ENCODE measurements at places on chromosomes 12 and 14. TPM values are rescaled to one million over a fixed set of nuclear protein-coding genes. Genes with fewer than 3 reads are reported as not detected.
A peak's percentile ranks its signal among the peaks of the same experiment; 100 is the strongest.

- DNase-seq: no peak
Measured at GRCh38 chr12:108247130-108247529, 92.0 kb downstream of the CMKLR1 start.

Gene ESRRB
- total RNA-seq: not detected

DNA sequence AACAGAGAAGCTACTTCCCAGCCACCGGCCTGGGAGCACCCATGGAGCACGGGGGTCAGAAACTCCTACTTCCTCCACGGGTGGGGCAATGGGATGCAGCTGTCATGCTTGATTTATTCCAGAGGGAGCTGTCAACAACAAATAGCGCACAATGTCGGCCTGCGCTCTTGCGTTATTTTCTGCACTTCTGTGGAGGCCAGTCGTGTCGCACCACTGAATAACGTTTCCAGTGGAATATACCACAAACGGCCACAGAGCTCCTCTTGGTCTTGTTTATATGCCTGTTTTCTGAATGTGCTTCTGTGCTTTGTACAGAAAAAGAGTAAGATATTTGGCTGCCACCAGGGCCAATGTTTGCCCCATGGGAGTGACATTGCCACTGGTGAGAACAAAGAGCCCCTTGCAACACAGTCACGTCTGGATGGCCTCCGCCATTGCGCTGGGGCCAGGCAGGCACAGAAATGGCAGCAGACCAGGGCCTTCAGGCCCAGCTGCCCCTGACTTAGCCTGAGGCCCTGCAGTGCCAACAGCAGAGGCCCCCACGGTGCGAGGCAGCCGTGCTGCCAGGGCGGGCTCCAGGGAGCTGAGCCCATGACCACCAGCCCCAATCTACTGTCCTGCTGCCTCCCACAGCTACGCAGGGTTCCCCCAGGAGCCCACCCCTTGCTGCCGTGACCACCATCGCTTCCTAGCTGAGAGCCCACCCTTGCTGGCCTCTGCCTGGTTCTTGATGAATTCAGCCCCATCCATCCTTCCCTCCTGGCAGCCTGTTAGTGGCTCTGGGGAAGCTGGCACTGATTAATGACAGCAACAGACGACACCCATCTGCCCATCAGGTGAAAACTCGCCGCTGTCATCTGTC, 28.9 kb upstream of the TMEM179 start:
- DNase-seq: no peak

DNA sequence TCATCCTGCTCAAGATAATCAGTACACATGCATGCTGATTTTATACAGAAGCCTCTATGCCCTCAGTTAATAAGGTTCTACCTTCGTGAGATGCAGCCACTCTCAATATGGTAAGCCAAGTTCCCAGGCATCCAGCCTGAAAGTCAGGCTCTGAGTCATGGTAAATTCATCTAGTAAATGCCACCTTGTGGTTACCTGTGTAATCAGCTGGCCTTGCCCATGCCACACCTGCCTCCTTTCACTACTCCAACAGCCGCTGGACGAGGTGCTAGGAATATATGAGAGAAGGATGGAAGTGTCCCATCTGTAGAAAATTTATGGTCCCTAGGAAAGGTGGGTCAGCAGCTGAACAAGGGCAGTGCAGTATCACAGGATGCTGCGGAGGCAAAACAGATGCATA, 207.3 kb downstream of the SSPN start:
- DNase-seq: no peak

- no peak for DNase-seq
Measured at GRCh38 chr14:51872396-51872795, 12.0 kb downstream of the GNG2 start.

DNA sequence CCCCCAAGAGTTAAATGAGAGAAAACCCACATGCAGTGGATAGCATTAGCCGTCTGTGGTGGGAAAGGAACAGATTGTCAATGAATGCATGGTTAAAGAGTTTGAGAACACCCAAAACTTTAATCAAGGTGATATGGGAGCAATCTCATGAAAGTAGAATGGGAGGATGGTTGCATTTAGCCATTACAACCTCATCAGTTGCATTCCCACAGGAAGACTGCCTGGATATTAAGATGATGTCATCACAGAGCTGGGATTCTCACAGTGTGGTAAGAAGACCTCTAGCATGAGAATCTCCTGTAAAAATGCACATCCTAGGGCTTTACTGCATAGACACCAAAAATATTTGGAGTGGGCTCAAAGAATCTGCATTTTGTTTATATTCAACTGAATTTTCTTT, 284.9 kb downstream of the RGS6 start:
- DNase-seq: no peak

GRCh38 chr14:105492031-105492970, 1.3 kb downstream of the TEDC1 start:
- DNase-seq: peak; percentile 62

DNA sequence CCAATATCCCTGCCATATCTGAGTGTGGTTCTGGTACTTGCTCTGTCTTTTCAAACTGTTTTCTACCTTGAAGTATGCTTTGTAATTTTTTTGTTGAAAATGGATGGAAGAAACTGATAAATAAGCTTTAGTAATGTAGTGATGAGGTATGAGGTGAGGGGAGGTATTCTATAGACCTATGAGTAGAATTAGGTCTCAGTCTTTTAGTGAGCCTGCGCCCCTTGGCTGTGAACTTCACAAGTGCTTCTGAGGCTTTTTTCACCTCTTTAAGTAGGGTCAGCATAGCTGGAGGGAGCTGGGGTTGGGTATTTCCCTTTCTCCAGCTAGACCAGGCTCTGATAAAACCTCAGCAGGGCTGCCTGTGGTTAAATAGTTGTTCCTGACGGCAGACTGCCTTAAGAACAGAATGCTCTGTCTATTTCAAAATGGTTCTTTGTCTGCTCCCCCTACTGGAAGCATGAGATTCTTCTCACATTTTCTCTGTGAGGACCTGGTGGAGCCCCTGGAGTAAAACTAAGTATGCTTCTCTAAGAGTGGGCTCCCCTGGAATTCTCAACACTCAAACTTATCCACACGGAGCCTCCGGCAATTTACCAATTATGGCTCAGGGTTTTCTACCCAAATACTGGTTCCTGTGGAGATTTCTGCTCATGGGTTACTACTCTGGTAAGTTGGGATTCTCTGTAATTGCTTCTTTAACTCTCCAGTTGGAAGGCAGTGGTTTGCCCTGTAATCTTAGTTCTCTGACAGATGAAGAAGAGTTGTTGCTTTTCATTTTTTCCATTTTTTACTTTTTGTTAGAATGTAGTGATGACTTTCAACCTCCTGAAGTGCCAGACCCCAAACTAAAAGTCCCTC, 13.1 kb downstream of the KRT5 start:
- no peak for DNase-seq

- no peak for DNase-seq
Measured at GRCh38 chr14:104694991-104695659, 5.7 kb downstream of the INF2 start.

DNA sequence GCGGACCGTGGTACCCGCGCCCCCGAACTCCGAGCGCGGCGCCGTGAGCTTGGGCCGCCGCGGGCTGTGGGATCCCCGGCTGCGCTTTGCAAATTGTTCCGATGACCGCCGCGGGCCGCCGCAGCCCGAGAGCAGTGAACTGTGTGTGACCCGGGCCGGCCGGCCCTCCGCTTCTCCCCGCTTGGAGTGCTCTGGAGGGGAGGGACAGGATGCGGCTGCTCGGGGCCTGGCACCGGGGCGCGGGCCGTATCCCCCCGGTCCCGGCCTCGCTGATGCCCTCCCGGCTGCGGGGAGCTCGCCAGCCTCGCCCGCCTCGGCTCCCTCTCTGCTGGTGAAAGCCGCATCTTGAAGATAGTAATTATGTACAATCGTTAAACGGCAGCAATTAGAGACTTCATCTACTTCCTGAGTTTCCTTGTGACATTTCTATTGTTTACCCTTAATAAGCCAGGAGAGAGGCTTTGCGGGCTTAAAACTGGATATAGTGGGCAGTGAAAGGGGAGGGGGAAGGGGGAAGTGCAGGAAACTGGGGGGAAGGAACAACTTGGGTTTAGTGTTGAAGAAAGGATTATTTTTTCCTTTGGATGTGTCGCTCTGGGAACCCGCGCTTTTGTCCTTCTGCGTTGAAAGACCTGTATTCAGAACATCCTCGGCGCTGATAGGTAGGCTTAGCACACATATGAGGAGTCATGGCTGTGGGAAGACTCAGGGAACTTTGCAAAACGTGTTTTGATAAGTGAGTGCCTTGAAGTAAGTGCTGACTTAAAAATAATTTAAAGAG, 1.2 kb downstream of the PELI2 start:
- DNase-seq: peak; percentile 73

Gene CDH24
- 5.6 TPM for total RNA-seq

DNA sequence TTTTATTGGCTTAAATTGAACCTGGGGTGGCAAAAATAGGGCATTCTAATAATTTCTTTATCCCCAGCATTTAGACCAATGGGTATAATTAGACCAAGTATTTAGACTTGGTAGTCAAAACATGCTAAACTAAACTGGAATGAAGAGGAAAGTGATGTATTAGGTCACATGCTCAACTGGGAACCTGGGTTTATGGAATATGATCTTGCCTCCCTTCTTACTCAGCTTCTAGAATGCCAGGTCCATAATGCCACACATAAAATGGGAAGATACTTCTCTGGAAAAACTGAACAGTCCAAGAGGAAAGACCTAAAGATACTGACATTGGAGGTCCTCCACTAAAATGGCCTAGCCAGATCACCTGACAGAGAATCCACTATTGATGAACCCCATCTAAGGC, 6.2 kb upstream of the BIN2 start:
- DNase-seq: no peak

DNA sequence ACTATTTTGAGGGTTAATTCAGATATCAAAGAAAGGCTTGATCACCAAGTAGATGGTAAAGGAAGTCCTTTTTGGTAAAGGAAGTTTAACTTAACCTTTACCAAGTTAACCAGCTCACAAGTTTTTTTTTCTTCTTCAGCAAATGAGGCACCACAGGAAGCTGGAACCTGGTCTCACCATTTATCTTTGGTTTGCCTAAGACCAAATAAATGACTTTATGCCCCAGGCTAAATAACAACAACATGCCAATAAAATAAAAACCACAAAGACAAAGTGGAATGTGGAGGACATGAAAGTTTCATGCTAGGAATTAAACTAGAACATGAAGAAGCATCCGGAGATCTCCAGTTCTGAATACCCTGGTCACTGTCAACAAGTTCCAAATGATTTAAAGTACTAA, 116.8 kb upstream of the PRICKLE1 start:
- DNase-seq: no peak

Gene NFE2
- 13.5 TPM for total RNA-seq

GRCh38 chr12:53063708-53064612, 14.1 kb downstream of the TNS2 start:
- DNase-seq: no peak

- DNase-seq: no peak
Measured at GRCh38 chr12:40058721-40059190, 47.1 kb downstream of the SLC2A13 start.

- DNase-seq: no peak
Measured at GRCh38 chr12:41367726-41368405, 179.7 kb downstream of the PDZRN4 start.

DNA sequence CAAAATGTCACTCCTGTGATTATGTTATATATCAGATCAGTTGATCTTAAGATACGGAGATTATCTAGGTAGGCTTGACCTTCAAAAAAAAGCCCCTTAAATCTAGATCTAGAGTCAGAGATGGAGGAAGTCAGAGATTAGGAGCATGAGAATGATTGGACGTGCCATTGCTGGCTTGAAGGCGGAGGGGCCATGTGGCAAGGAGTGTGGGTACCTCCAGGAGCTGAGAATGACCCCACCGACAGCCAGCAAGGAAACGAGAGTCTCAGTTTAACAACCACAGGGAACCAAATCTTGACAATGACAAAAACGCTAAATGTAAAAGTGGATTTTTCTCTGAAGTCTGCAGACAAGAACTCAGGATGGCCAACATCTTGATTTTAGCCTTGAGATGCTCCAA, 32.5 kb upstream of the MANSC4 start:
- DNase-seq: no peak

Gene PSEN1
- 69.2 TPM for total RNA-seq

GRCh38 chr12:43291516-43291915, 260.5 kb downstream of the ADAMTS20 start:
- no peak for DNase-seq

- no peak for DNase-seq
Measured at GRCh38 chr12:27284751-27285150, 40.7 kb downstream of the STK38L start.

DNA sequence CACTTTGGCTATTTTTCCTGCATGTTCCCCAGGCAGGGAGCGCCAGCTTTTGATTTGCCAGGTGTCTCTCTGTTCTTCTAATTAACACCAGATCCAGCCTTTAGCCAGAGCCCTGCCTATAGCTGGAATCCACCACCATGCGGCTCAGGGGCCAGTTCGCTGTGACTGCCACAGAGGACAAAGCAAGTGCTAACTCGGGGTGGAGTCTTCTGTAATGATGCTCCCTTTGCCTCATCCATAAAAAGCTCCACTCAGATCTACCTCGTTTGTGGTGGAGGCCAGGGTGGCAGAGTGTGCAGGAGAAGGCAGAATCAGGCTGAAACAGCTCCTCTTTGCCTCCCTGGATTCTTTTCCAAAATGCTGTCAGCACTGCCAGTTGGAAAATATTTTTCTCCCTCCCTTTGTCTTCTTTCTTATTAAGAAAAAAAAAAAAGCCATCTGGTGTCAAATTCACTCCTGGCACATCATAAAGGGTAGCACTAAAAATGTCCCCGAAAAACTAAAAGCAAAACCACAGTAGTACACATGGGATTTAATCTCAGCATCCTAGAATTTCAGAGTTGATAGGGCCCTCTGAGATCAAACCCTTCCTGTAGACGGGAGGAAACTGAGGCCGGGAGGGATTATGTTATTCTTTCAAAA, 18.0 kb upstream of the CTDSP2 start:
- DNase-seq: no peak

- DNase-seq: no peak
Measured at GRCh38 chr14:49623941-49624839, 3.6 kb downstream of the MGAT2 start.

DNA sequence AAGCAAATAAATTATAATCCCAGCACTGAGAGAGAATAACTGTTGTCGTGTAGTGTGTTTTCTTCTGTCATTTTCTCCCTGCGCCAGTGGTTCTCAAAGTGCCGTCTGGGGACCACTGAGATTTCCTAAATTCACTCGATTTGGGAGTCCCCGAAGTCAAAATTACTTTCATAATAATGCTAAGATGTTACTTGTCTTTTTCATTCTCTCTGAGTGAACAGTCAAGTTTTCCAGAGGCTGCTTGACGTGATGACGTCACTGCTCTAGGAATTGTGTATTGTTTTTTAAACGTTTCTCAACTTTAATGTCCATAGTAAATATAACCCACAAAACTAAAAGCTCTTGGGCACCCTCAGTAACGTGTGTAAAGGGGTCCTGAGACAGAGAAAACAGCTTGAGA, 796 bp upstream of the POP5 start:
- DNase-seq: no peak
